ENCODE measurements at places on chromosomes 3 and 15.

- no peak for DNase-seq
Measured at GRCh38 chr3:52561028-52561747, 24.8 kb downstream of the UQCC5 start.

DNA sequence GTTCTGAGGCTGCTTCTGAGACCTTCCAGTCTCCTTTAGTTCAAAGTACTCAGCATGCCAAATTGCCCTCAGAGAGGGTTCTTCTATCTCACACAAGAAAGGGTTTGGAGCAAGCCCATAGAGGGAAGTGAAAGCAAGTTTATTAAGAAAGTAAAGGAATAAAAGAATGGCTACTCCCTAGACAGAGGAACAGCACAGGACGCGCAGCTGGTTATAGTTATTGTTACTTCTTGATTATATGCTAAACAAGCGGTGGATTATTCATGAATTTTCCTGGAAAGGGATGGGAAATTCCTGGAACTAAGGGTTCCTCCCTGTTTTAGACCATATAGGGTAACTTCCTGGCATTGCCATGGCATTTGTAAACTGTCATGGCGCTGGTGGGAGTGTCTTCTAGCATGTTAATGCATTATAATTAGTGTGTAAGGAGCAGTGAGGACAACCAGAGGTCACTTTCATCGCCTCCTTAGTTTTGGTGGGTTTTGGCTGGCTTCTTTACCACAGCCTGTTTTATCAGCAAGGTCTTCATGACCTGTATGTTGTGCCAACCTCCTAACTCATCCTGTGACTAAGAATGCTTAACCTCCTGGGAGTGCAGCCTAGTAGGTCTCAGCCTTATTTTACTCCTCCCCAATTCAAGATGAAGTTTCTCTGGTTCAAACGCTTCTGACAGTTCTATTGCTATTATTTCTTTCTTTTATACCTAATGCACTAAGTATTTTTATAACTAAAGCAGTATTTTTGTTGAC lies 26.3 kb downstream of the SCN11A start:
- no peak for DNase-seq

DNA sequence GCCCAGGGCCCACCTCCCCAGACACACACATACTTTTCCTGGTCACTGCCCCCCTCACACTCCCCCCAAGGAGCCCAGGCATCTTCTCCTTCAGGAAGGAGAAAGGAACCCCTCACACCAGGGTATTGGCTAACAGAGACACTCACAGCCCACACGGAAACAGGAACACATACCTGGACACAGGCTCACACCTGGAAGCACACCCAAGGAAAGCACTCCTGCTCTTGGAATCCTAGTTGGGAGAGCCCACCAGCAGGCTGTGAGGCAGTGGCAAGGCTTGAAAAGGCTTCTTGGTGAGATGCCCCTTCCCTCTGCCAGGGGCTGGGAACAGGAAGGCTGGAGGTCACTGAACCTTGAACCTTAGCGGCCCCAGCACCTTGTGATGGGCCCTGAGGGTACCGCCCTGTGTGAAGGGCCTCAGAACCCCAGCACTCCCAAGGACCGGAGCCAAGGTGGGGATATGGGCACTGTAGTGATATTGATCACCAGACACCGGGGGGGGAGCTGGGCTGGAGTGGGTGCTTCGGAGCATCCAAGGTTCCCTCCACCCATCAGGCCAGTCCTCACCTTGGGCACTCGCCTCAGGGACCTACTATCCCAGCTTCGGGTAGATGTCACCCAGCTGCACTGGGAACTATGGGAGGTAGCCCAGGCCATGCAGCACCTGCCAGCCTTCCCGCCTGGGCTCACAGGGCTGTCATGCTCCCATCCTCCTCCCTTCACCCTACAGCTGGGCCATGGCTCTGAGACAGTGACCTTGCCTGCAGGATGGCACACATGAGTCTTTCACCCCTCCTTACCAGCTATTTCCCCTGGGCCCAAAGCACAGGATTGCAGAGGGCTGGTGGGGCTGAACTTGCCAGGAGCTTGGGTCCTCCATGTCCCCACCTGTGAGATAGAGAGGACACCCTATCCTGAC lies 16.4 kb downstream of the MYL3 start:
- no peak for DNase-seq

- DNase-seq, result peak; percentile 62
Measured at GRCh38 chr3:13420045-13420830, at the start of gene NUP210. Gene NUP210, minus strand, starts transcription at chr3:13420322. Its CDS starts 96 bp downstream, at chr3:13420226.

GRCh38 chr15:50181969-50182218 lies at the start of gene SLC27A2:
Gene SLC27A2, plus strand, starts transcription at chr15:50182196. Its CDS starts 232 bp downstream, at chr15:50182428.
- no peak for DNase-seq

DNA sequence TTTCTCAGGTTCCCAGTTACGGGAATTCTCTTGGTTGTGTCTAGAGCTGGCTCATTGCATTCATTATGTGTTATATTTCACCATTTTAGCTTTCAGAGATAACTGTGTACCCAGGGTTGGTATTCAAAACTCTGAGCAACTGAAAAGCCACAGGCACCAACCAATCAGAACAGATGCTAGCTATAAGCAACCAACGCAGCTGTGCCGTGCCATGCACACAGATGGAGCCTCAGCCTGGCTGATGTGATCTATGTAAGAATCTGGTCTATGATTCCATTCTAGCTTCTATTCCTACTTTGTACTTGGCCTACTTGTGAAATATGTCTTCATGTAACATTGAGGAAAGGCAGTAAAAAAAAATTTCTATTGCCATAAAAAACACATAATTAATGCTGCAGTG lies 95.0 kb upstream of the CCDC80 start:
- DNase-seq, result no peak

DNA sequence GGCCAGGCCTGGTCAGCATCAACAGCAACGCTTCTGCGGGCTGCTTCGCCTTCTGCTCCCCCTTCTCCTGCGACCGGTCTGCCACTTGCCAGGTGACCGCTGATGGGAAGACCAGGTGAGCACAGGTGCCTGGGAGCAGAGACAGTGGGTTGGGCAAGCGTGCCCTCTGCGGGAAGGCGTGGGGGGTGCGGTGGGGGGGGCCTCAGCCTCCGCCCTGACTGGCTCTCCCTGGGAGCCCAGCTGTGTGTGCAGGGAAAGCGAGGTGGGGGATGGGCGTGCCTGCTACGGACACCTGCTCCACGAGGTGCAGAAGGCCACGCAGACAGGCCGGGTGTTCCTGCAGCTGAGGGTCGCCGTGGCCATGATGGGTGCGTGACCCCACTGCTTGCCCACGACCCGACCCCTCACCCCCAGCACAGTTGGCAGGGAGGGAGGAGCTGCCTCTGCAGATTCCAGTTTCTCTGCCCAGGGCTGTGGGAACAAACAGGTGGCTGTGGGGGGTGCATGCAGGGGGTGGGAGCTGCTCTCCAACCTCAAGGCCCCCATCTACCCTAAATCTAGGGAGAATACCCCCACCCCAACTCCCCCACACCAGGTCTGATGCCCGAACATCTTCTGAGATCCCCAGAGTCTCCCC lies 8.8 kb downstream of the STAB1 start:
- DNase-seq, result no peak

- DNase-seq, result peak; percentile 31
Measured at GRCh38 chr3:56725175-56725574, 42.1 kb upstream of the TASOR start.

DNA sequence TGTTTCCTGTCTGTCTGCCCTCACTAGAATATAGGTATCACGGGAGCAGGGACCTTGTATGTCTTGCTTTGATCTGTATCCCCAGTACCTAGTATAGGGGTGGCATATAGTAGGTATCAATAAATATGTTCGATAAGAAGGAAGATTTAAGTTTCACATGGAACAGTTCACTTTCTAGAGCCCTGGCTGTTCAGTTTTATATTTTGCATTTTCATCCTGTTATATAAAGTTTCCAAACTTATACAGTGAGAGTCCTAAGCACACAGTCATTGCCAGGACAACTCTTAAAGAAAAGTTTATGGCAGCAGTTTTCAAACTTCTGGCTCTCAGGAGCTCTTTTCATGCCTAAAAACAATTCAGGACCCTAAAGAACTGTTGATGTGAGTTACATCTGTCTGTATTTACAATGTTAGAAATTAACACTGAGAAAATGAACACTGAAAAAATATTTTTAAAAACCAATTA lies 13.4 kb downstream of the ITPR1 start:
- no peak for DNase-seq

- DNase-seq, result no peak
Measured at GRCh38 chr3:72517336-72517735, 330.9 kb downstream of the SHQ1 start.

DNA sequence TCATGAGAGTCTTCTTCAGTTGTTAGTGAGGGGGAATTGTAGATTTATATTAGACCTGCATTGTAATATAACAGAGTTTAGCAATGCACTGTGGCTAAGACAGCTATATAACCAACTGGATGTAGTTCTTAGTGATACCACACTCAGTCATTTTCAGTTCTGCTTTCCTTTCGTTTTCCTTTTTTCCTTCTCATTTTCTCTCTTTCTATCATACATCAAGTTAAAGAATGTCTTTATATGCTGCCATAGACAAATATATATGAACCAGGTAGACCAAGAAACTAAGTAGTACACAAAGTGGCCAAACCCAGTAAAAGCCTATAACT lies 43.7 kb upstream of the CD47 start:
- DNase-seq, result no peak

GRCh38 chr3:181402347-181402746 lies 309.4 kb upstream of the SOX2 start:
- DNase-seq, result no peak

GRCh38 chr15:94094310-94094709 lies 137.1 kb upstream of the MCTP2 start:
- no peak for DNase-seq

GRCh38 chr3:194325424-194326153 lies 25.5 kb downstream of the CPN2 start:
- DNase-seq, result no peak

Measured in stimulated activated CD8-positive, alpha-beta memory T cell treated with anti-CD3 and anti-CD28 coated beads, Interleukin-2, amount 100 ng/mL, for 48 hours (primary cell).